ENCODE measurements at places on chromosomes 11 and 22.

GRCh38 chr11:128476049-128476448 is 111.3 kb downstream of the ETS1 start:
- no peak for DNase-seq

DNA sequence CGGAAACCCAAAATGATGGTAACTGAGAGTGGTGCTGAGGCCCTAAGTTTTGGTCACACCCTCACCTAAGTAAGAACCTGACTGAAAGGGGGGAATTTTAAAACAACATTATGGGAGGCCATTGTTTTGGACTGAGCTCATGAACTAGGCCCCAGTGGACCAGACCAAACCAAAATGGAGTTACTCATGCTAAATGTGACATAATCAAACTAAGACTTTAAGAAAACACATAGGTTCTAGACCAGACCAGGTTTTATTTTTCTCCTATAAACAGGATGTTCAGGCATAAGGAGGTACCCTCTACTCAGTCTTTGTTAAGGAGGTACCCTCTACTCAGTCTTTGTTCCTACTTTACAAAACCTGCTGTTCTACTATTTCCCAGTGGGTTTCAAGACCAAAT is 7.4 kb upstream of the EI24 start:
- DNase-seq: no peak

GRCh38 chr11:118921929-118922744 is 3.6 kb downstream of the BCL9L start:
- no peak for DNase-seq

DNA sequence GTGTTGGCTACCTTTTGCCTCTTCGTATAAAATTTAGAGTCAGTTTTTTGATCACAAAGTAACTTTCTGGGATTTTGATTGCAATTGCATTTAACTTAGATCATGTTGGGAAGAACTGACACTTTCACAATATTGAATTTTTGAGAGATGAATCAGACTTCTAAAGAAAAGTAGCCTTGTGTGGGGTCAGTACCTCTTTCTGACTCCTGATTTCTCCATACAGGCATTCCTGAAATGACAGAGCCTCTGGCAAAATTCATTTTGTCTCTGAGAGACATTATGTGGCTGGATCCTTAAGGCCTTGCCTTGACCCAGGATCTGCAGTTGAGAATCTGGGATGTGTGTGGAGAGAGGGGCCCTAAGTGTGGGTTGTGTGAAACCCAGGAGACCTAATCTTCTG is 37.8 kb downstream of the PPFIBP2 start:
- DNase-seq: no peak

GRCh38 chr11:12678991-12679390 is 4.8 kb downstream of the TEAD1 start:
- no peak for DNase-seq

- no peak for DNase-seq
Measured at GRCh38 chr11:66279092-66279734, 1.2 kb downstream of the CNIH2 start.

- DNase-seq: no peak
Measured at GRCh38 chr11:58301576-58301975, 33.5 kb upstream of the OR10W1 start.

GRCh38 chr22:37330200-37331033 is 48.1 kb downstream of the CYTH4 start:
- no peak for DNase-seq

DNA sequence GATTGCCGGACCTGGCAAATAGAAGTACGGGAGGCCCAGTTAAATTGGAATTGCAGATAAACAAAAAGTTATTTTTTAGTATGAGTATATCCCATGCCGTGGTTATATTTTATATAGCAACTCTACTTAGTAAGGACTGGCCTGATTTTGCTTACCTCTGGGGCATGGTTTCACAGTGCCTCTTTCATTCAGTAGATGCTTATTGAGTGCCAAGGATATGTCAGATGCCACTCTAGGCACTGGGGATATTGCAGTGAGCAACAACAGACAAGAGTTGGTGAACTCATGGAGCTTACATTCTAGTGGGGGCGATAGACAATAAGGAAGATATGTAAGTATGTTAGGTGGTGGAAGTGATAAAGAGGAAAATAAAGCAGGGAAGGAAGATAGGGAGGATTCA is 112.2 kb downstream of the TEAD1 start:
- no peak for DNase-seq

GRCh38 chr22:30127749-30128166 is 47.5 kb downstream of the HORMAD2 start:
- DNase-seq: no peak

GRCh38 chr22:39469326-39469680 is 12.5 kb downstream of the MGAT3 start:
- no peak for DNase-seq

- no peak for DNase-seq
Measured at GRCh38 chr11:130827451-130828377, 88.6 kb downstream of the SNX19 start.

- DNase-seq: no peak
Measured at GRCh38 chr11:17931595-17931994, 81.3 kb downstream of the SERGEF start.

GRCh38 chr11:39725081-39725480 is 1734.4 kb downstream of the LRRC4C start:
- DNase-seq: no peak

DNA sequence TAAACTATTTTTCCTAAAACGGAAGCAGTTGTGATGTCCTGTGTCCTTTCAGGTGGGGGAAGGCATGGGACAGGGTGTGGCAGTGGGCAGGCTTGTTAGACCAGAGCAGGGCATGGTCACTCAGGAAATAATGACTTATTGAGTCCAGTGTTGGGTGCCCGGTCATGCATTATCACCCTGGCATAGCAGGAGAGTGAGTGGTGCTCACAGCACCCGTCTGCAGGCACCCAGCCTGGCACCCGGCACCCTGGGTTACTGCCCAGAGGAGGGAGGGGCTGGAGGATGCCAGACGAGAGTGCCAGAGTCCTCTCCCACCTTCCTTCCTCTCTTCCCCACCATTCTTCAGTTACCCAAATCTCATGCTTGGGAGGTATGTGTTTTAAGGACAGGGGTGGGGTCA is 59.1 kb downstream of the ST3GAL4 start:
- no peak for DNase-seq

GRCh38 chr11:111976767-111977145 is 39.6 kb downstream of the DIXDC1 start:
- DNase-seq: no peak

GRCh38 chr22:20228055-20228938 is 39.8 kb downstream of the RTN4R start:
- DNase-seq: no peak

DNA sequence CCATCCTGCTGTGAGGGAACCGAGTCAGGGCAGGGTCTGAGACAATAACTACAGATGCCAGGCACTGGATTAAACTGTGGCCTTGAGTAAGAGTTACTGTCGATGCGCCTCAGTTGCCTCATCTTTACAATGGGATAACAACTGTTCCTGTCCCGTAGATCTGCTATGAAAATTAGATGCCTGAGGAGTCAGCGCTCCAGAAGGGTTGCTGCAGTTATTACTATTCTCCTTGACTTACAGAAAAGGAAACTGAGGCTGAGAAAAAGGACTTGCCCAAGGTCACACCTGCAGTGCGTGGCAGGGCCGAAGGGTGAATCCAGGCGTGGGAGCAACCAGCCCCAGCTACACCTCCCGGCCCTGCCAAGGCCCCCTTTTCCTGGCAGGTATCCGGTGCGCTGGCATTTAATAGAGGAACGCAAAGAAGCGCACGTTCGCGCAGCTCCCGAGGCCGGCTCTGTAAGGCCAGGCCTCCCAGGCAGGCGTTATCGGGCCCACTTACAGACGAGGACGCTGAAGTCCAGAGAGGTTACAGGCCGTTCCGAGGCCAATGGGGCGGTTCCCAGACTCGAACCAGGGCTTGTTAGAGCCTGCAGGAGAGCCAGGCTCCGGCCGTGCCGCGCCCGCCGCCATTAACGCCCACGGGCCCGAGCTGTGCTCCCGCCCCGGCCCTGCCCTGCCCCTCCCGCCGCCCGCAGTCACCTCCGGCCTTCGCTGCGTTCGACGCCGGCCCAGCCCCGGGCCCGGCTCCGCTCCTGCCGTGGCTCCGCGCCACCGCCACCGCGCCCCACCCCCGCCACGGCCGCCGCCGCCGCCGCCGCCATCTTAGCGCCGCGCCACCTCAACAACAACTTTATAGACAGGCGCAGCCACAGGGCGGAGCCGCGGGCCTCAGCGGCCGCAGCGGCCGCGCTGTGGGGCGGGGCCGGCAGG is at the start of gene C11orf68:
Gene C11orf68, minus strand, starts transcription at position 852 of the 930 bp plus-strand sequence. Its CDS starts 31 bp downstream, at position 821.
- DNase-seq: no peak

DNA sequence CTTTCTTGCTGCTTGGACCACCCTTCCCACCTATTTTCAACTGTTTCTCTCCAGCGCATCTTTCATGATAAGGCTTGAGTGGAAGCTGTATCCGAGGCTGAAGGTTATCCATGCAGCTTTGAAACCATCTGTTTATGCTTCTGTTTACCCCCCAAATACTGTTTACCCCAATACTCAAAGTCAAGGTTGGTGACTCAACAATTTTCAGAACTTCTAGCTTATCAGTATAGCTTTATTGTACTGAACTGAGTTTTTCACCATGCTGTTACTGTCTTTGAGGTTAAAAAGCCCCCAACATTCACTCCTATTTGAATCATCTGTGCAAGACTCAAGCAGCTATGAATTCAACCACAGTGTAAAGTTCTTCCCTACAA is 1.1 kb upstream of the CABIN1 start:
- DNase-seq: no peak

- no peak for DNase-seq
Measured at GRCh38 chr11:58286249-58286648, 18.2 kb upstream of the OR10W1 start.

DNA sequence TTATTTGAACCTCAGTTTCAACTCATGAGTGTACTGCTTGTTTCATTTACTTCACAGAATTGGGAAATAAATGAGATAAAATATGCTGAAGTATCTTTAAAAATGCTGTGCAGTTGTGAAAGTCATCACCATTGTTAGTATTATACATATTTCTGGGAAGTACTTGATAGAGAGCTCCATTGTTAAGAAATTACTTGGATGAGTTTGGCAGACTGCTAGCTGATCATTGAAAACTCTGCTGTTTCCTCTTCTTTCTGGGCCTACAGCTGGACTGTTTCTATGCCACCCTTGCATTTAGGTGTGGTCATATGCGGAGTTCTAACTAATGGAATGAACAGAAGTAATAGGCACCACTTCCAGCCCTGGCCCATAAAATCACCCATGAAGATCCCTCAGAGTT is 10.0 kb downstream of the SIK2 start:
- no peak for DNase-seq

- no peak for DNase-seq
Measured at GRCh38 chr11:28951191-28951590, 843.0 kb downstream of the METTL15 start.

DNA sequence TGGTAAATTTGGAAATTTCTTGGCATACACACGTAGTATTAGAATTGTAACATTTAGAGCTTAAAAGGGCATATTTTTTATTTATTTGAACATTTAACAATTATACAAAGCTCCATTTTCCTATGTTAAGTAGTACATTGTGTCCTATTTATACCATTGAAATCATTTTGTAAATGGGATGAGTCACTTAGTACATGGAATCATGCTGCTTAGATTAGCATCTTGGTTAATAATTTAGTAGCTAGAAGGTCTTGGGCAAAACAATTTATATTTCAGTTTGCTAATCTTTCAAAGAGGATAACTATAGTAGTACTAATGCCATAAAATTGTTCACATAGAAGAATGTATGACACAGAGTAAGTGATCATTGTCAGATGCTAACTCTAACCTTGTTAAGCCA is 450.1 kb upstream of the LUZP2 start:
- no peak for DNase-seq

DNA sequence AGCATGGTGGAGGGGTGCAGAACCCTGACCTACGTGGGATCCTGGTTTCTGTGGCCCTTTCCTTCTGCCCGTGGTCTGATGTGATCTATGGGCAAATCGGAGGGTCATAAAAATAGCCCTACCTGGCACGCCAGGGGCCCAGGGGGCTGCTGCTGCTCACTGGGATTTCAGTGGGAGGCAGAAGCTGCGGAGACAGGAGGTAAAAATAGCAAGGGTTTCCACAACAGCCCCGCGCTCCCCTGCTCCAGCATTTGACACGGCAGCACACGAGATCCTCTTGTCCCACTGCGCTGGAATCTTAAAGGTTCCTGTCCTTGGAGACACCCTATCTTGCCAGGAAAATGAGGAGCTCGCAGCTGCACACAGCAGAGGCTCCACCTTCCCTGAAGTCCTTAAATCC is 321.2 kb downstream of the CTTN start:
- no peak for DNase-seq

DNA sequence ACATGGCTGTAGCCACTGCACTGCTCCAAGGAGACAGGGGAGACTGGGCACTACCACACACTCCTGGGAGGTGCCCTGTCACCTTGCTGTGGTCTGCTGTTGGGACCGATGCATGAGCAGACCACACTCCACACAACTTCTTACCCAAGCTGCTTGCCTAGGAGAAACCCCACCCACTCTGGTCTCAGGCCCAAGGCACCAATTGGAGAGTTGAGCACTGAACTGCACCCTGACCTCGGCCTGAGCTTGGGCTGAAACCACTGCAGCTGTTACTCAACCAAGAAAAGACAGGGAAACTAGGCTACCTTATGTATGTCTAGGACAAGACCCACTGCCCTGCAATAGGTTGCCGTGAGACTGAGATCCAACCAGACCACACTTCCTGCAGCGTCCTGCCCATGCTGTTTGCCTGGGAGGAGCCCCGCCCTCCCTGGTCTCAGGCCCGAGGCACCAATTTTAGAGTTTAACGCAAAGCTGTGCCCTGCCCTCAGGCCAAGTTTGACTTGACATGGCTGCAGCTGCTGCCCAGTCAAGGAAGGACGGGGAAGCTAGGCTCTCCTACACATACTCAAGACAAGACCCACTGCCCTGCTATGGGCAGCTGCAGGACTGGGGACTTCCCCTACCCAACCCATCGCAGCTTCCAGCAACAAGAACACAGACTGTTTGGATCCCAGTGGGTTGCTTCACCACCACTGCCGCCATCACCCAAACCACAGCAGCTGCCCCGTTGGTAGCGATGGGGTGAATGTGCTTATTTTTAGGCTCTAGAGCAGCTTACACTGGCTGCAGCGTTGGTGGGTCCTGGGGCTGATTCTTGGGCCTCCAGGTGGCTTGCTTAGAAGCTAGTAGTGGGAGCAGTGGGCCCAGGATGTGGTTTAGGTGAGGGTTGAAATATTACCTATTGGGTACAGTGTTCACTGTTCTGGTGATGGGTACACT is 66.8 kb downstream of the BRD1 start:
- DNase-seq: no peak

GRCh38 chr11:45147891-45148675 is 1.6 kb downstream of the PRDM11 start:
- no peak for DNase-seq

DNA sequence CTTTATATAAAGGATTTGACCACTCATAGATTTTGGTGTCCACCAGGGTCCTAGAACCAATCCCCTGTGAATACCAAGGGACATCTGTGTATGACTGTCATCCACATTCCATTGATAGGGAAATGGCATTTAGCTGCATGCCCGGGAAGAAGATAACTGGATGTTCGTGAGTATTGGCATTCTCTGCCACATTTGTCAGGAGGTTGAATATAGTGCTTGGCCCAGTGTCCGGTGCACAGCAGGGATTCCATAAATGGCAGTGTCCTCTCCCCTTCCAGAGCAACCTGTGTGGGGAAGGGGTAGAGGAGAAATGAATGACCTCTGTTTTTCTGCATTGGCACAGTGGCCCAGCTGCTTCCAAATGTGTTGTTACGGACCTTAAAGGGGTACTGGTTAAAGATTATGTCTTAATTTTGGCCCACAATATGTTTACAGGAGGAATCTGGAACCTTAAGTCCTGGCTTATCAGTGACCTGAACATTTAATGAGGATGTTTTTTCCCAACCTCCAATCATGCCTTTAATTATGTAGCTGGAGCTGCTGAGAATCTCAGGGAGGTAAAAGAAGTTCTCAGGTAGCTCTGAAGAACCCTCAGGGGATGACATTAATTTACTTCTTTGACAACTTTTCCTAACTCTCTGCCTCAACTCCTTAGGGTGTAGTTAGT is 33.6 kb upstream of the OR4B1 start:
- DNase-seq: no peak

Measured in activated CD8-positive, alpha-beta memory T cell treated with anti-CD3 and anti-CD28 coated beads for 4 hours (primary cell).